SW 1271 (cell line): ENCODE measurements at places on chromosomes 7 and 10.

DNA sequence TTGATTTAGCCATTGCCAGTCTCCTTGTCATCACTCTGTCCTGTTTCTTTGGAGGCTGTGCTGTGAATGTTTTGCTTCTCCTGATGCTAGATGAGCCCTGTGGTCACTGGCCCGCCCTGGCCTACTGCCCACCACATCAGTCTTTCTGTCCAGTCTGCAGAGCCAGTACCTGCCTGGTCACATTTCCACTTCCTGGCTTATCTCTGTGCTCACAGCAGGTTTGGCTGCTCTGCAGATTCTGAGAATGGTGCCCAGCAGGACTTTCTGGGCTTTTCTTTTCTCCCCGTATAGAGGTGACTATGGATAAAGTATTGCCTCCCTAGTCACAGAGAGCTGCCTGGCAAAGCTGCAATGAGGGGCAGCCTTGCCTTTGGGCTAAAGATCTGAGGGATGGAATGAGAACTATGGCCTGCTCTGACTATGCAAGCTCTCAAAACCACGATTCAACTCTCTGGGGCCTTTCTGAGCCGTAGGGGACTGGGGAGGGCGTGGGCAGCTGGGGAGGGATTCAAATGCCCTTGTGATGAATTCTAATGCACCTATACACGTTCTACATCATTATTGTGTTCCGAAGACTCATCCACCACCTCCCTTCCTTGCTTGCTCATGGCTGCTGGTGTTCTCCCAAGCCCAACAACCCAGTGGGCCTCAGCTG lies 410.4 kb upstream of the NPVF start:
- DNase-seq = no peak

DNA sequence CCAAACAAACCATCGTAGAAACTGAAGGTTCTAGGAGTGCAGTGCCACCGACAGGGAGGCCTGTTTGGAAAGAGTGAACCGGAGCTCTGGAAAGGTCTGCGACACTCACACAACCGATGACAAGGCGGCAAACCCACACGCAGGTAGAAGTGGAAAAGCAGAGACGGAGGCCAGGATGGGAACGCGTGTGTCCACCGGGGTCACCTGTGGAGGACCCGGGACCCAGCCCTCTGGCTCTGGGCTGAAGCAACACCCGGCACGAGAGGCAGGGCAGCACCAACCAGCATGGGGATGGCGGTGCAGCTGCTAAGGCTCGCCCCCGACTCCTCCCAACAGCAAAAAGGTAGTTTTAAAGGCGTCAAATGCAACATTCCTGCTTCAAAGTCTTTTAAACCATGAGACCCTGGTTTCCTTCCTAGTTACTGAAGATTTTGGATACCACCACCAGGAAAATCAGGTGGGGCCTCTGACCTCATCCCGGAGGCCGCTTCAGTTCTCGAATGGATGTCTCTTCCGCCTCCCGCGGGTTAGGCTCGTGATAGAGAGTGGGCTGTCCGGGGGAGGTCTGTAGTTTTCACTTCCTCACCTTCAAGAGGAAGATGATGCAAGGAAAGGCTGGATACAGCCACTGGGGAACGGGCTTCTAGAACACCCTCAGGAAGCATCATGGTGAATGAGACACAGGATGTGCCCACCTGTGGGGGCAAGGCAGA lies 115.5 kb downstream of the SMURF1 start:
- no peak for DNase-seq

- no peak for DNase-seq
These were observed 178.6 kb downstream of the RPS24 start for GRCh38 chr10:78212060-78212785.

DNA sequence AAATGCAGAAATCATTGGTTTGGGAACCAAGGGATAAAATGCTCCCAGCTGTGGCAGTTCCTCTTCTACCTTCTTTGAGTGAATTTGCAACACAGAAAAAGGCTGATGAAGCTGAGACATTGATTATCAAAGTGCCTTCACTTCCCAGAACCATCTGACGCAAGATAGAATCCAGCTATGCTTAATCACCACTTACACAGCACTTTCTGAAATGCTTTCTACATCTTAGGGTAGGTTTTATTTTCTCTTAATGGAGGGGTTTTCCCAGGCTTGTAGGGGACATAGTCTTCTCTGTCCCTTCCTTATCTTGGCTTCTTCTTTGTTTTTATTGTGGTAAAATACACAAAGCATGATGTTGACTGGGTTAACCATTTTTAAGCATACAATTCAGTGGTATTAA lies 332.6 kb upstream of the ZNF32 start:
- no peak for DNase-seq

GRCh38 chr10:124388476-124388822 lies 30.3 kb downstream of the OAT start:
- DNase-seq = no peak

- DNase-seq = no peak
These were observed 19.4 kb downstream of the ZMIZ1 start for GRCh38 chr10:79088176-79088575.

DNA sequence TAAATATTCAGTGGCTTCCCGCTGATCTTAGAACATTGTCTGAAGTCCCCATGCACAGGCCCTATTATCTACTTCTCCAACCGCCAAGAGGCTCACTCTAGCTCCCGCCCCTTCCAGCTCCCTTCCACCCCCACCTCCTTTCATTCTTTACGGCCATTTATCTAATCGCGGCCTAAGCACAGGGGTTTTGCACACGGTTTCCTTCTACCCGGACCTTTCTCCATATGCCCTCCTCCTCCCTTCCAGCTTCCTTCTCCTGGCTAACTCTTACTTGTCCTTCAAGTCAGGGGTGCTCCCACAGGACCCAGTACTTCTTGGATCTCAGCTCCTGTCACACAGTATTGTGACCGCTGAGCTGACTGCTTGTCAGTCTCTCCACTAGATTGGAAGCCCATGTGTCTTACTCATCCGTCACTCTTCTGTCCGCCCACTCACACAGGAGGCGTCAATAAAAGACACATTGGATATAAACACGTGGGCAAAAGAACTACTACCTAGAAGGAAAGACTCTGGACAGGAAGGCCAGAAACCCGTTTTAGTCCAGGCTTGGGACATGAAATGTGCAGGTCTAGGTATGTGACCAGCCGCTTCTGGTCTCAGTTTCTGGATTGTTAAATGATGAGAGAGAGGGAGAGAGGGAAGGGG lies 20.2 kb upstream of the HPS1 start:
- no peak for DNase-seq

DNA sequence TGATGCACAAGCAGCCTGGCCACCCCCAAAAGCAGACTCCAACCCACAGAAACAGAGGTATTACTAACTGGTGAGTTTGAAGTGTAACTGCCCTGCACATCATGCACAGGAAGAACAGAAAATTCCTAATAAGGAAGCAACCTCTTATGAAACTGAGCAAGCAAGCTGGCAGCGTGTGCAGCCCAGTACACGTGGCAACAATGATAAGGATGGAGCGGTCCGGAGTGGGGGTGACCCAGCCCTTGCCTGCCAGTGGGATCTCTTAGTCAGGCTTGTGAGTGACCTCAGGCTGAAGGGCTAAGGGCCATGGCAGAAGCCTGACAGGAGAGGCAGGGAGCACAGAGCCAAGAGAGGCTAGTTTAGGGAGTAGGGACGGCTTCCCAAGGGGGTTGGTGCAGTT lies 22.1 kb upstream of the AOAH start:
- DNase-seq = no peak

DNA sequence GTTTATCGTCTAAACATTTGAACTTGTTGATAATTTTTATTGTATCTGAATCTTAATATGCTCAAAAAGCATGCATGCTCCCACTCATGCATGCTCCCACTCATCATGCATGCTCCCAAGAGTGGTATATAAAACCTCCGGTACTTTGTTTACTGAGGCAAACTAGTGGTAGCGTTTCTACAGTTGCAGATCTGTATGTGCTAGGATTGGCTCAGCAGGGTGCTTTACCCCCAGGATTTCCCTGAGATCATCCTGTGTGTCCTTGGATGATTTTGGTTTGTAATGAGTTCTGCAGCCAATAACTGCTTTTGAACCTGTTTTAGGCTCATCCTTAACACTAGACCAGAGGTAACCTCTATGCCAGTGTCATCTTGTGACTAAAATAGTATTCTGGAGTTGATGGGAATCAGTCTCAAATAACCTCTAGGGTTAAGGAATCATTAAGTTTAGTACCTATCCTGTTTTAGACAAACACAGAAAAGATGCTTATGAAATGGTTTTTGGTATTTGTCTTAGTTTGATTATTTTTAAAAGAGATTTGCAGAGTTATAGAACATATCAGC lies 40.4 kb downstream of the PHTF2 start:
- DNase-seq = no peak

DNA sequence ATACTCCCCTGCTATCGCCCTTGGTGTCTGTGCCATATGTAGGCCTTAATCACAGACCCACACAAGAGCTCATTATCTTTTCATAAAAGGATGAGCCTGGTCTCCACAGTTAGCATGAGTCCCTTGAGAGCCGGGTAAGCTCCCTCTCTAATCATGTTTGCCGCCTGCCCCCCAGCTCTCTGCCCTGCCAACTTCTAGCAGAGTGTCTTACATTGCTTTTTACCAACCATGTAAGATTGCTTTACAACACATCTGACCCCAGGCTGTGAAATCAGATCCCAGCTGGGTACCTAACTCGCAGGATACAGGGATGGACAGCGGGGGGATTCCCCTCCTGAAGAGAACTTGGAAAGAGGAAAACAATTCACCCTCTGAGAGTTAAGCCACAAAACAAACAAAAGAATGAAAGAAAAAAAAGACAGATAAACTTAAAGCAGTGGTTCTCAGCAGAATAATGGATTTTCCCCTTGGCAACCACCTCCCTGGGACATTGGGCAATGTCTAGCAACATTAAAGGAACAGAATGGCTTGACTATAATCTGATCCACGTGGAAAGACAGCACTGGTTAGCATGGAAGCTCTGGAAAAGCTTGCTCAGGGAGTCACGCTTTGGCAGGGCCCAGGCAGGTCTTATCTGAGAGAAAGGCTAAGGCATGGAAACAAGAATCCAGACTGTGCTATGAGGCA lies 39.4 kb upstream of the ATOH7 start:
- no peak for DNase-seq

DNA sequence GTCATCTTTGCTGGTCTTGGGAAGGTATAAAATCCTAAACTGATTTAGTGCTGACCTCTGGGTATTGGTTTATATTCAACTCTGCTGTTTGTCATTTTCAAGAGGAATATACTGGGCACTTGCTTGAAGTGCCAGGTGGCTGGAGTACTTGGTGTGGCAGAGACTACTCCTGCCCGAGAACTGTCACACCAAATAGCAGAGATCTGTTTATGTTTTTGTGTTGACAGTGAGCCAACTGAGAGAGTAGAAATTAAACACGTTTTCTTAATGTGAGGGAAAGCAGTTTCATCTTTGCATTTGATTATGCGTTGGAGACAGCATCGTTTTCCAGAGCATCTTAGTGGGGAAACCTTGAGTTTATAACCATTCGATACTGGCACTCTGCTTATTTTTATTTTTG lies 174.4 kb downstream of the CDCA7L start:
- no peak for DNase-seq
